ENCODE measurements at places on chromosomes 2 and 18. TPM values are rescaled to one million over a fixed set of nuclear protein-coding genes. Genes with fewer than 3 reads are reported as not detected.

DNA sequence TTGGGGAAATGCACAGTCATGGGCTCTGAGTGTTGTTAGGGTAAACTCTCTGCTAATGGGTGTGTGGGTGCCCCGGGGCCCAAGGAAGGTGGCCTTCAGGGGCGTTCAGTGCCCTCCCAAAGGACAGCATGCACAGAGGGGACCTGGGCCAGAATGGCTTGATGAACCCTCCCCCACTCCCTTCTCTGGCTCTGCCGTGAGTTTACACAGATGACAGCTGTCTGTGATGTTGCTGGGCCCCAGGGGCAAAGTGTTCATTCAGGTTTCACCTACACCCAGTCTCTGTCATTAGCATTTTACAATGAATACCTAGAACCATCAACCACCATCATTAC lies 3.2 kb downstream of the NPPC start:
- no peak for DNase-seq

- DNase-seq, result no peak
These were observed 216.9 kb downstream of the HAUS1 start for GRCh38 chr18:46320928-46321711.

- no peak for DNase-seq
These were observed 114.8 kb upstream of the SERTAD2 start for GRCh38 chr2:64768491-64769005.

- DNase-seq, result no peak
These were observed 138.9 kb downstream of the HNMT start for GRCh38 chr2:138103156-138103555.

Gene NPHP1
- 1.9 TPM for total RNA-seq

- DNase-seq, result no peak
These were observed 115.7 kb upstream of the COPS8 start for GRCh38 chr2:236969767-236970655.

DNA sequence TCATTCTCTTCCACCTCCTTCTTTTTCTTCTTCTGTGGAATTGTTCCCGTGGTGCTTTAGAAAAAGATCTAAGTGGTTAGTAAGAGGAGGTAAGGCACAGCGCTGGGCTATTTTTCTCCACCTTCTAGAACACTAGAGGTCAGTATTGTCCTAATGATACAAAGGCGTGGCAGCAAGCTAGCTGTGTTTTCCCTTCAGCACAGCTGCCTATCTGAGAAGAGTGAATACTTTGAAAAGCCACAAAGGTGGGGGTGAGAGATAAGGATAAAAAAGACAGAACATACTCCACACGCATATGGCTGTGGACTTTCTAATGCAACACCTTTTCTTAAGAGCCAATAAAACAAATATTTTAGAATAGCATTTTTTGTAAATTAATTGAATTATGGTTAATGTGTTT lies 2.1 kb downstream of the CNTNAP5 start:
- no peak for DNase-seq

DNA sequence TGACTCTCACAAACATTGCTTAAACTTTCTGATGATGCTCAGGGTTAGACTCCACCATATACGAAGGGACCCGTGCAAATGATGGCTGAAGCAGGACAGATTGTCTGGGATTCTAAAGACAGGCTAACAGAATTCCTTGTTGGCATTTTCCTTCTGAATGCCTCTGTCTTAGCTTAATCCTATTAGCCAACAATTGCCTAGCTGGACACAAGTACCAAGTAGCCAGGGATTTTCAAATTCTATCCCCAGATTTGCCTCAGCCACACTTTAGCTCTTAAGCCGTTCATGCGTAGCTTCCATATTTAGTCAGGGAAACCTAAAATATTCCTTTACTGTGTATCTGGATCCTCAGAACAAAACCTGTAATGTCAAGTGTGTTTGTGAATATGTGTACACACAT lies 40.0 kb downstream of the COL4A3 start:
- DNase-seq, result no peak

- DNase-seq, result no peak
These were observed 31.8 kb upstream of the SP140L start for GRCh38 chr2:230295192-230295591.

Gene IL1RN
- 0.30 TPM for total RNA-seq

Gene APCDD1
- total RNA-seq, result not detected

DNA sequence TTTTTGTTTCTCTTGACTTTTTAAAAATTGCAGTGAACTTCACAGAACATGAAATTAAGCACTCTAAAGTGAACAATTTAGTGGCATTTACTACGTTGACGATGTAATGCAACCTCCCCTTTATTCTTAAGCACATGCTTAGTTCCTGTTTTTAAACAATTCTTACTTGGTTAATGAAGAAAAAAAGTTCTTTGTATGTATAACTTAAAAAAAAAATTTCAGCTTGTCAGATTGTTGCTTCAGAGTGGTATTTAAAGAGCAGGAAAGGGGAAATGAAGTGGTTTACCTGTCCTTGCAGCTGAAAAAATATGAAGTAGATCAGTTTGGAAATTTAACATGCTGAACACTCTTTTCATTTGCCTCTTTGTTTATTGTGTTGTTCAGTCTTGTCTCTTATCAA lies 95.7 kb upstream of the RASGRP3 start:
- no peak for DNase-seq

DNA sequence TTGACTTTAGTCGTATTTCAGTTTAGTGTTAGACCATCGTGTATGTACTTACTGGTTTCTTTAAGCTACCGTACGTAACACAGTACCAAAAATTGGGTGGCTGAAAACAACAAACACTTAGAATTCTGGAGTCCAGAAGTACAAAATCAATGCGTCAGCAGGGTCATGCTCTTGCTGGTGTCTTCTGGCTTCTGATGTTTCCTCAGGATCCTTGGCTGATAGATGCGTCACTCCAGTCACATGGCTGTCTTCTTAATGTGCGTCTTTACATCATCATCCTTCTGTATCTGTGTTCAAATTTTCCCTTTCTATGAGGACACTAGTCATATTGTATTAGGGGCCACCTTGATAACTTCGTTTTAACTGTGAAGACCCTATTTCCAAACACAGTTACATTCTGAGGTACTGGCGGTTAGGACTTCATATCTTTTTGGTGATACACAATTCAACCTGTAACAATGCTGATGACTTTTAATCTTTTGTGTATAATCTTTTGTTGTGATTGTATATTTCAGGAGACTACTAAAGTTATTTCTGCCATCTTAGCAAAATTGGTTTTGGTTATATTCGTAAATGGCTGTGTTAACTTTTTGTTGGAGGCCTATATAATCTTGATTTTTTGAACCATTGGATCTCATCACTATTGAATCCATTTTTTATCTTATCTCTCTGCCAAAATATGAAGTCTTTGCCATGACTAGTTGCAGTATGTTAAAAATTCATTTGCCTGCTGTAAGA lies 25.4 kb downstream of the ACTR3 start:
- DNase-seq, result no peak

Gene PRKAG3
- total RNA-seq, result not detected

Gene RTP5
- total RNA-seq, result not detected

- no peak for DNase-seq
These were observed 2.4 kb downstream of the EPAS1 start for GRCh38 chr2:46299365-46300263.

- no peak for DNase-seq
These were observed 157.1 kb downstream of the FTCDNL1 start for GRCh38 chr2:199693861-199694260.

DNA sequence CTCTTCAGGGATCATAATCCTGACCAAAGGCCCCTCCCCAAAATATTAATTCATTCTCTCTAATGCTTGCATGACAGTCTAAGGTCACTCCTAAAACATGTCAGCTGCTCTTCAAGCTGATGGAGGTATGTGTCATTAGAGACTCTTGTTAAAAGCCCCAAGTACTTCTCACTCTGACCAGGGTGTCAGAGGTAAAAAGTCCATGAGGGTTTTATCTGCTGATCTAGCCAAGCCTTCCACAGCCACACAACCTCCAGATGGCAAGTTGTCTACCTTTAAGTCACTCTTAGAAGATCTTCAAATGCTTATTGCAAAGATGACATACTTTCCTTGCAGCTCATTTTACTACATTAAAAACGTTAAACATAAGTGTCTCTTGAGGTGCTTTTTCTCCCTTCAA lies 83.6 kb upstream of the ETAA1 start:
- no peak for DNase-seq

Gene IL1F10
- total RNA-seq, result not detected

- DNase-seq, result no peak
These were observed 20.9 kb upstream of the GPR45 start for GRCh38 chr2:105220604-105221003.

Gene REG3A
- not detected for total RNA-seq

DNA sequence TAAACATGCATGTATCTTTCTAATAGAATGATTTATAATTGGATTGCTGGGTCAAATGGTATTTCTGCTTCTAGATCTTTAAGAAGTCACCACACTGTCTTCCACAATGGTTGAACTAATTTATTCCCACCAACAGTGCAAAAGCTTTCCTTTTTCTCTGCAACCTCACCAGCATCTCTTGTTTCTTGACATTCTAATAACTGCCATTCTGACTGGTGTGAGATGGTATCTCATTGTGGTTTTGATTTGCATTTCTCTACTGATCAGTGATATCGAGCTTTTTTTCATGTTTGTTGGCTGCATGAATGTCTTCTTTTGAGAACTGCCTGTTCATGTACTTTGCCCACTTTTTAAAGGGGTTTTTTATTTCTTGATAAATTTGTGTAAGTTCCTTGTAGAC lies 182.5 kb downstream of the ANKRD44 start:
- no peak for DNase-seq

GRCh38 chr18:77170890-77171410 lies 38.4 kb upstream of the MBP start:
- DNase-seq, result no peak

Gene FOXD4L1
- total RNA-seq, result 0.18 TPM
